ENCODE measurements at places on chromosomes 3 and 15.

GRCh38 chr3:190621927-190622326, 108.0 kb downstream of the IL1RAP start:
- no peak overlapping the region for H3K4me3 ChIP-seq
- no peak overlapping the region for H3K27ac ChIP-seq
- peaks cover 27% of the 10 kb centered on the region for H3K36me3 ChIP-seq
- no peaks in the 10 kb centered on the region for H3K27me3 ChIP-seq

DNA sequence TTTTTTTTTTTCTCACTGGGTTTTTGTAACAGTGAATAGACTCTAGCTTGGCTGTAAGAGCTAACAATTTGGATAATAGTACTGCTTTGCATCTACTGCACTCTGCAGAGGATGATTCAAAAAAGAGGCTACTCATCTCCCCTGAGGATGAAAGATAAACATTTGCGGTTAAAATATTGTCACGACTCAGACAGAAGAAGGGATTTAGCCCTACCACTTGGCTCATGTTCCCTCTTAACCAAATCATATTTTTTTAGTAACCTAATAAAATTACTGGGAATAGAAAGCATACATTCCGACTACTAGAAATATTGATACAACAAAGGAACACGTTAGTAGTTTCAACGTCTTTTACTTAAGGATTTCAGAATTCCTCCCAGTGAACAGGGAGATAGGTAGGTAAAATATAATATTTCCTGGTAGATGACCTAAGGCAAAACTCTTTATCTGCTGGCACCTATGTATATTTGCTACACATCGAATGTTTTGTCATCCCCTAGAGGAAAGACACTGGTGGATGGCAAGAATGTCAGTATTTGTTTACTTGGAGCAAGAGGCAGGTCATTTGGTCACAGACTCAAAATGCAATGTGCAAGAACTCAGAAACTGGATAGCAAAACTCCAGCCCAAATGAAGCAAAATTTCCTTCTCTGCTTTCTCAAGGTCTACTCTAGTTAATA, 110.8 kb downstream of the GREM1 start:
- no peaks in the 10 kb centered on the region for H3K4me1 ChIP-seq
- H3K36me3 ChIP-seq = no peaks in the 10 kb centered on the region
- peaks cover 7% of the 10 kb centered on the region for H3K27me3 ChIP-seq
- no peak overlapping the region for H3K4me3 ChIP-seq

- DNase-seq = no peak
- no peak overlapping the region for H3K4me3 ChIP-seq
- no peaks in the 10 kb centered on the region for H3K36me3 ChIP-seq
- H3K27me3 ChIP-seq = peaks cover 2% of the 10 kb centered on the region
Observed at GRCh38 chr15:80752204-80752603, 27.0 kb upstream of the CEMIP start.

DNA sequence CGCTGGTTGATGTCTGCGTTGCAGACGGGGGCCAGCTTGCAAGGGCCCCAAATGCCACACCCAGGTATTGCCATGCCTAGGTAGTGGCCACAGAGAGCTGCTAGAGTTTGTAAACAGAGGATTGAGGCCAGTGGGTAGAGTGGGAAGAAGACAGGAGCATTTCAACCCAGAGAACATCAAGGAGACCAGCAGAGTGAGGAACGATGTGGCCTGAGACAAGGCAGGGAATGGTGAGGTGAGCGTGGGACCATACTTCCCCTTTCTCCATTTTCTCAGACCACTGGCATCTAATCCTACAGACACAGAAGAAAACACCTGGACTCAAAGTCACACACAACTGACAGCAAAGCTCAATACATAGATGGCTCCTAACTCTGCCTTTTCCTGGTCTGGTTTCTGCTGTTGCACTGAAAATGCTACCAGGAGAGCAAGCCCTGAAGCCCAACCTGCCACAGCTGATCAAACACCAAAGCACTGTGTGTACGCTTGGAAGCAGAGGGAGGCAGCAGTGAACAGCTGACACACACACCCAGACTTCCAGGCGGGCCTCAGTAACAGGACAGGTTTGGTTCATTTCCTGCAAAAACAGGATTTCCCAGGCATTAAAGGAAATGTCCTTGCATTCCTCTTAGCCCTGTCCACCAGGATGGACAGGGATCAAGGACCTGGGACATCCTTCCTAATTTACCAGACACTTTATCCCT, 1.6 kb downstream of the FAM174B start:
- no peak for DNase-seq
- no peak overlapping the region for H3K4me3 ChIP-seq
- H3K27me3 ChIP-seq = peaks cover 43% of the 10 kb centered on the region
- H3K36me3 ChIP-seq = no peaks in the 10 kb centered on the region
- no peak overlapping the region for H3K27ac ChIP-seq

DNA sequence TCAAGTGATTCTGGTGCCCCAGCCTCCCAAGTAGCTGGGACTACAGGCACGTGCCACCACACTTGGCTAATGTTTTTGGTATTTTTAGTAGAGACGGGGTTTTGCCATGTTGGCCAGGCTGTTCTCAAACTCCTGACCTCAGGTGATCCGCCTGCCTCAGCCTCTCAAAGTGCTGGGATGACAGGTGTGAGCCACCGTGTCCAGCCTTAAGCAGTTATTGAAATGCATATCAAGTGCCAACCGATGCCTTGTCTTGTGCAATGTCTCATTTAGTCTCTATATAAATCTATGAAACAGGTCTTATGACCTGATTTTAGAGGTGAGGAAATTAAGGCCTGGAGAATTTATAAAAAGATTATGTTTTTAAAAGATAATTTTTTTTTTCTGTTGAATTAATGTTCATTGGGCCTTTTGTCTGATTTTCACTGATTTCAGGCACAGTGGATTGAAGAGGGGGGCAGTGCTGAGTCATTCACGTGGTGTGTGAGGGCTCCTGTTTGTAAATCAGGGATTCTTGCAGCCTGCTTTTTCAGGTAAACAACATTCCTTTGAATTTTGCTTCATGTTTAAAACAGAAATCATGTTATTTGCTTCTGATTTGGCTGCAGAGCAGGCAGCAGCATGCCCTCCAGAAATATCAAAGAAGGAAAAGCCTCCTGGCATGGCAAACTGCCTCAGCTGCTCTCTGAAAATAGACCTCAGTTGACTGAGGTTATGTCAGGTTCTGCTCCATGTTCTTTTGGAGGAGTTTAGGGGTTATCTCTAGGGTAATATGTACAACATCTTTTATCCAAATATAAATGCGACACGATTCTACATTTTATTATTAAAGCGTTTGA, 407.0 kb upstream of the RGMA start:
- H3K27me3 ChIP-seq = no peaks in the 10 kb centered on the region
- no peaks in the 10 kb centered on the region for H3K4me1 ChIP-seq
- H3K4me3 ChIP-seq = no peak overlapping the region
- DNase-seq = no peak
- H3K27ac ChIP-seq = no peak overlapping the region
- no peaks in the 10 kb centered on the region for H3K36me3 ChIP-seq

- no peak overlapping the region for H3K27ac ChIP-seq
- DNase-seq = no peak
- H3K4me3 ChIP-seq = no peak overlapping the region
- H3K27me3 ChIP-seq = no peaks in the 10 kb centered on the region
- no peaks in the 10 kb centered on the region for H3K36me3 ChIP-seq
Observed at GRCh38 chr3:154953538-154953937, 126.6 kb upstream of the MME start.

DNA sequence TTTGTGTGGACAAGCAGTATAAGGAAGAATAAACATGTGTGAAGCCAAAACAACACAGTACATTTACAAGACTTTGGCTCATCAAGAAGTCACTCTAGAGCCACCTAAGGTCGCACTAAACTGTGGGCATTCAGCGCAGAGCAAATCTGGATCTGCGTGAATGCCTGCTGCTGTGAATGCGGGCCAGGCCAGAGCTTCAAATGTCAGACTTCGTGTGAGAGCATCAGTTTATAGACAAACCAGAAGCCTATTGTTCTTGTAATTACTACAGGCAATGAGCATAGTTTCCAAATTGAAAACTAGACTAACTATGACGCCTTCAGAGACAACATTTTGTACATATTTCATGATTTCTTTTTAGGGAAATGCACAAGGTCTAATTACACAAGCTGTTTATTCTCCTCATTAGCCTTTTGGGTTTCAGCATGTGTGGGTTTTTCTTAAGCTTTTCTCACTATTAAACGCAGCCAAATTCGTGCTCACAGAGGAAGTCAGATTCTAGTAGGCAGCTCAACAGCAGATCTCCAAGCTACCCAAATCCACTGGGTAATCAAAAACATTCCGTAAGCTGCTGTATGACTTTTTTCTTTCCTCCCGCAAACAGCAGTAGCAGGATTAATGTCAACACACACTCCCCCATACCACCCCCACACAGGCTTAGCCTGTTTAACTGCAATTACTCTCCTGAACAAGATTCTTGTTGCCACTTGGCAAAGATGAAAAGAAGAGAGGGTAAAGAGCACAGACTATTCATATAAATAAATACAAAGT, 84.5 kb upstream of the SETMAR start:
- H3K36me3 ChIP-seq = peaks cover 3% of the 10 kb centered on the region
- no peaks in the 10 kb centered on the region for H3K4me1 ChIP-seq
- DNase-seq = no peak
- no peak overlapping the region for H3K27ac ChIP-seq
- no peak overlapping the region for H3K4me3 ChIP-seq
- no peaks in the 10 kb centered on the region for H3K27me3 ChIP-seq

DNA sequence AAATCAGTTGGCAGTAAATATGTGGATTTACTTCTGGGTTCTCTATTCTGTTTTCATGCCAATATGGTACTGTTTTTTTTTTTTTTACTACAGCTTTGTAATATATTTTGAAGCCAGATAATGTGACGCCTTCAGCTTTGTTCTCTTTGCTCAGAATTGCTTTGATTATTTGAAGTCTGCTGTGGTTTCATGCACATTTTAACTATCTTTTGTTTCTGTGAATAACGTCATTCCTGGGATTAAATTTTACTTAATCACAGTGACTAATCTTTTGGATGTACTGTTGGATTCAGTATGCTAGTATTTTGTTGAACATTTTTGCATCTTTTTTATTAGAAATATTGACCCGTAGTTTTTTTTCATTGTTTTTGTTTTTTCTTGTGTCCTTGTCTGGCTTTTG, 576.5 kb downstream of the ZNF385D start:
- H3K27ac ChIP-seq = no peak overlapping the region
- DNase-seq = no peak
- H3K36me3 ChIP-seq = no peaks in the 10 kb centered on the region
- no peaks in the 10 kb centered on the region for H3K4me1 ChIP-seq
- H3K4me3 ChIP-seq = no peak overlapping the region
- no peaks in the 10 kb centered on the region for H3K27me3 ChIP-seq

- H3K27ac ChIP-seq = no peak overlapping the region
- no peak for DNase-seq
- no peaks in the 10 kb centered on the region for H3K27me3 ChIP-seq
- H3K4me3 ChIP-seq = no peak overlapping the region
Observed at GRCh38 chr3:33624756-33625155, 93.3 kb downstream of the CLASP2 start.
